Upper lobe of right lung (tissue), 1 donor: ENCODE measurements at places on chromosomes 7 and 10. TPM values are rescaled to one million over a fixed set of nuclear protein-coding genes. Genes with fewer than 3 reads are reported as not detected.

Gene PRSS37
- not detected for total RNA-seq

Gene SLC26A5
- total RNA-seq, result 1.9 TPM

Gene UTF1
- total RNA-seq, result not detected

Gene DPYSL4
- total RNA-seq, result 1.7 TPM

Gene HIF1AN
- total RNA-seq, result 36.8 TPM

Gene CCL26
- total RNA-seq, result 1.2 TPM

Gene CLRN3
- not detected for total RNA-seq

GRCh38 chr7:30931161-30931928 lies 19.7 kb downstream of the AQP1 start:
- H3K36me3 ChIP-seq, result no peaks in the 10 kb centered on the region
- peak; percentile 60 for DNase-seq
- no peak overlapping the region for H3K27ac ChIP-seq
- no peak overlapping the region for H3K4me3 ChIP-seq

GRCh38 chr7:31488562-31489203 lies 25.2 kb upstream of the ITPRID1 start:
- H3K27ac ChIP-seq, result no peak overlapping the region
- no peaks in the 10 kb centered on the region for H3K4me1 ChIP-seq
- no peaks in the 10 kb centered on the region for H3K36me3 ChIP-seq
- no peak overlapping the region for H3K4me3 ChIP-seq

DNA sequence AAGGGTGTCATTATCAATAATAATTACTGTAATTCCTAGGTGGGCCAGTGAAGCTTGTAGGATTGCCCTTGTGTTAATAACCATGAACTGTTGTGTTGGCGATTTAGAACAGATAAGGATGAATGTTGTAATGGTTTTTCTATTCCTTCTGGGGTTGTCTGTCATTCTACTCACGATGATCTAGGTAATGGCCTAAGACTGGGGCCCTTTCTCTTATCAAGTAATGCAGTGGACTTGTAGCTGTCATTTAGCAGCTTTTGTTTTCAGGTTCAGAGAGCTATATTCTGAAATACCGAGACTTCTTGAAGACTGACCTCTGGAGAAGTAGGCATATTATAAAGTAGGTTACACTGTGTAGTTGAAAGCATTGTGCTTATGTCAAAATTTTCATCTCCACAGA lies 110.2 kb downstream of the TAF3 start:
- H3K4me1 ChIP-seq, result no peaks in the 10 kb centered on the region
- no peak for DNase-seq
- H3K4me3 ChIP-seq, result no peak overlapping the region
- H3K36me3 ChIP-seq, result no peaks in the 10 kb centered on the region
- no peak overlapping the region for H3K27ac ChIP-seq

GRCh38 chr7:130481898-130482297 lies 10.0 kb upstream of the MEST start:
- H3K27ac ChIP-seq, result no peak overlapping the region
- H3K4me3 ChIP-seq, result no peak overlapping the region
- no peak for DNase-seq
- H3K36me3 ChIP-seq, result no peaks in the 10 kb centered on the region

- peaks cover 7% of the 10 kb centered on the region for H3K4me1 ChIP-seq
- no peaks in the 10 kb centered on the region for H3K36me3 ChIP-seq
- no peak overlapping the region for H3K4me3 ChIP-seq
- no peak overlapping the region for H3K27ac ChIP-seq
- DNase-seq, result no peak
Observed at GRCh38 chr10:77602231-77602912, 35.2 kb downstream of the KCNMA1 start.

DNA sequence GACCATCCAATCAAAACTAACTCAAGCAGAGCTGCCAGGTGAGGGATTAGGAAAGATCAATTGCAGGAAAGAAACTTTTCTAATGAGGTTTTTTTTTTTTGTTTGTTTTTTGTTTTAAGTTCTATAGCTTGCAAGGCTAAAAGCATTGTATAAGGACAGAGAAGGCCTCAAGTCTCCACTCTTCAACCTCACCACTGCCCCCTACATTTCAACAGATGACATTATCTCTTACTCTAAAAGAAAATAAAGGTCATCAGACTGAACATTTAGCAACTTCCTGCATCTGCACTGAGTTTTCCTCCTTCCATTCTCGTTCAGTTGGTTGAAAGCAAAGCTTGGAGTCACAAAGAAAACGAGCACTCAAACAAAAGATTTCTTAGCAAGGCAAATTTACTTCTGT lies 45.2 kb upstream of the EXOC4 start:
- no peak overlapping the region for H3K4me3 ChIP-seq
- DNase-seq, result no peak
- no peak overlapping the region for H3K27ac ChIP-seq
- H3K36me3 ChIP-seq, result no peaks in the 10 kb centered on the region
- H3K4me1 ChIP-seq, result no peaks in the 10 kb centered on the region

- no peak for DNase-seq
- H3K36me3 ChIP-seq, result no peaks in the 10 kb centered on the region
- no peaks in the 10 kb centered on the region for H3K27me3 ChIP-seq
Observed at GRCh38 chr7:155847821-155848435, 35.7 kb upstream of the SHH start.

GRCh38 chr7:152338561-152338960 lies 97.2 kb downstream of the KMT2C start:
- H3K4me3 ChIP-seq, result no peak overlapping the region
- no peaks in the 10 kb centered on the region for H3K36me3 ChIP-seq
- H3K27me3 ChIP-seq, result no peaks in the 10 kb centered on the region
- DNase-seq, result no peak
- peaks cover 45% of the 10 kb centered on the region for H3K4me1 ChIP-seq

GRCh38 chr7:14639329-14639728 lies 263.2 kb downstream of the DGKB start:
- no peaks in the 10 kb centered on the region for H3K27me3 ChIP-seq
- no peaks in the 10 kb centered on the region for H3K4me1 ChIP-seq
- DNase-seq, result no peak

GRCh38 chr7:148698007-148698396 lies 701 bp upstream of the CUL1 start:
- peak overlapping the region; percentile 99 for H3K27ac ChIP-seq
- H3K4me1 ChIP-seq, result peaks cover 25% of the 10 kb centered on the region
- no peak for DNase-seq
- peak overlapping the region; percentile 90 for H3K4me3 ChIP-seq
- no peaks in the 10 kb centered on the region for H3K27me3 ChIP-seq
